ENCODE measurements at places on chromosomes 3 and 15.

- no peak for DNase-seq
Observed at GRCh38 chr3:42117175-42118008, 26.2 kb downstream of the TRAK1 start.

GRCh38 chr3:172332256-172333041, 115.8 kb downstream of the GHSR start:
- peak; percentile 3 for DNase-seq

- no peak for DNase-seq
Observed at GRCh38 chr3:66021731-66022131, 17.0 kb downstream of the MAGI1 start.

GRCh38 chr15:77552066-77552465, 80.6 kb downstream of the LINGO1 start:
- DNase-seq: no peak

DNA sequence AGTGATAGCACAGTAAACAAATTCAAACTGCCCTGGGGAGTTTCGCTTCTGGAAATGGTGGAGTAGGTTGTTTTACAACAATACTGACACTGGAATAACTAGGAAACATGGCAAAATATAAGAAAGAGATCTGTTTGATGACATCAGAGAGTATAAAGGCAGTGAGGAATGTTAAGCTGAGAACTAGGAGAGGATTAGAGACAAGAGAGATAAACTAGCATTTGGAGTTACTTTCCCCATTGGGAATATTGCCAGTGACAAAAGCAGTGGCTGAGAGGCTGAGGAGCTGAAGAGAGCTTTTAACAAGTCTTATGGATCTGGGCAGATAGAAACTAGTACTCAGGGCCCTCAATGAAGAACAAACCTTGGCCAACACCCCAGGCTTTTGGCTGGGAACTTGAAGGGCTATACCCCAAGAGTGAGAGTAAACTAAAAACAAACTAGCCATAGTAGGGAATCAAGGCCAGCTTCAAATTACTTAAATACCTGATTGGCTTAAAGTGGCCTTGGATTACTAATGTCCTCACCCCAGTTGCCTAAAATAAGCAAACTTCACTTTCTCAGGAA, 280.4 kb downstream of the KLF13 start:
- DNase-seq: no peak

GRCh38 chr3:58004973-58005372, 3.2 kb upstream of the FLNB start:
- DNase-seq: no peak

DNA sequence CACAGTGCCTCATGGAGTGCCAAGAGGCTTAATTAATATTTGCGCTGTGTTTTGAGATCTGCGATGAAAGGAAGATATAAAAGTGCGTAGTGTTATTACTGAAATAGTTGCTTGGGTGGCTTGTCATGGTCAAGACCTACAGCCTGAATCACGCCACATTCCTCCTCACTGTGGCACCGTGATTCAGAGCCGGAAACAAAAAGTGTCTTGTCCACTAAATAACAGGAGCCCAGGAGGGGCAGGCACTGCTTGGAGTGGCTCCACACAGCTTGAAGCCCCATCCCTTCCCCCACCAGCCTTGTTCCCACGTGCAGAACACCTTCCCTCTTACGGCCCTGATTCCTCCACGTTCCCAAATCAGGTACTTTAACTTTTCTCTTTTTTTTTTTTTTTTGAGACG, 1.2 kb upstream of the LRRC15 start:
- DNase-seq: no peak

DNA sequence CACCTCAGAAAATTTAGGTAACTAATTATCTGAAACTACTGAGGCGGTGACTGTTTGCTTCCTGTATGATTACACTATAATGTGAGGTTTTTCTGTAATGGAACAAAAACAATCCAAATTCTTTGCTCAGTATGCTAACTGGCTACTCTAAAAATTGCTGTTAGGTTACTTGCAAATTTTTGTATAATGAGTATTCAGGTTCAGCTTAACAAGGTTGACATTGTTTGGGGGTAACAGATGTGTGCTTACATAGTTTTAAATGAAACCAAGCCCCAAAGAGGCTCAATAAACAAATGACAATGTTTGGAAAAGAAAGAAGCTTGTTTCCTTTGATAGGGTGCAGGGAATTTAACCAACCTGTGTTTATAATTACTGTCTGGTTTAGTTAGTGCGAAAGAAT, 414.5 kb upstream of the MDFIC2 start:
- DNase-seq: no peak

DNA sequence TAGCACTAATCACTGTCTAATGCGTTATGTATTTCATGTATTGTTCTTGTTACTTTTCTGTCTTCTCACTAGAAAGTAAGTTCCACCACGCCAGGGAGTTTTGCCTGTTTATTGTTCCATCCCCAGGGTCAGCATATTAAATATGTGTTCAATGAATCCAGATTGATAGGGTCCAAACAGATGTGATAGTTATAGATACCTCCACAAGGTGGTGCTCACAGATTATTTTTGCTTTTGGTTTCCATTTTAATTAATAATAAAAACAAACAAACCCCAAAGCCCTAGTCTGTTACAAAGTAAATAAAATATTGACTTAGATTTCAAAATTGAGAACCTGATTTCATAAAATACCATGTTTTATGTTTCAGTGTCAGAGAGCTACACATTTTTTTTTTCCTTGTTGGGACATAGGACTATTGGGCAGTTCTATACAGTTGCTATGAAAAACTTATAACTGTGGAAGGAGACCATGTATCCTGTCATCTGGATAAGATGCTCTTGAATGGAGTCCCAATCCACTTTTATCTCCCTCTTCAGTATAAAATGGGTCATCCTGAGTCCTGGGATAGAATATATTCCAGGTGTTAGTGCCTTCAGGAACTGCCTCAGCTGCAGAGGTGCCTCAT, 12.4 kb downstream of the OTOL1 start:
- no peak for DNase-seq

GRCh38 chr3:102124704-102125103, 275.4 kb downstream of the NFKBIZ start:
- no peak for DNase-seq

GRCh38 chr3:10929978-10930665, 62.4 kb upstream of the SLC6A1 start:
- DNase-seq: no peak

DNA sequence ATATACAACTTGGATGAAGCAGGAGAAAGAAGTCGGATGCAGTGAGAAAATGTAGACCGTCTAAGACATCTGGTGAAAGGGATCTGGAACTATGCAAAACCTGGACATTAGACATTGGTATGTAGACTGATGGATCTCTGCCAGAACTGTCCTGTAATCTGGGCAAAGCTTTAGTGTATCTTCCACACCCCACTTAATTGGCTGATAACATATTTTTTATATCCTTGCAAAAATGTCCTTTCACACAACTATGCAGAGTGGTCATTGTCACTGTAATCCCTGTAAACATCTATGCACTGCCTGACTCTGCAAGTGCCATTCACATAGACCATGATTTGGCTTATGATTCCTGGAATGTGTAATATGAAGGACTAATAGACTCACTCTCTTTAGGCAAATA, 163.1 kb downstream of the TUSC7 start:
- no peak for DNase-seq

DNA sequence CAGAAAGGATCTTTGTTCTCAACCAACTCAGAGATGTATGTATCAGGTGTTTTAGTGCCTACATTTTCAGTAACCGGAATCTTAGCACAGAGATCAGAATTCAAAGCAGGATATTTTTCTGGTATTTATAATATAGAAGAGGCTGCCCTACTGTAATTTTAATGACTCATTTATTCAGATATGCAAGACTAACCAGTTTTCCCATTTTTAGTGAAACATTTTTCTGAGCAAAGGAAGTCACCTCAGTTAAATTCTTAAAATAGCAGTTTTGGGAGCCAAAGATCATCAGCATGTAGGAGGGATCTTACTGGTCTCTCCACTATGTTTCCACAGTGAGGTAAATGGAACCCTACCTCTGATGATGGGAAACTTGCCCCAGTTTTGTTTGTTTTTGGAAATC, 42.0 kb downstream of the SRP14 start:
- DNase-seq: no peak

DNA sequence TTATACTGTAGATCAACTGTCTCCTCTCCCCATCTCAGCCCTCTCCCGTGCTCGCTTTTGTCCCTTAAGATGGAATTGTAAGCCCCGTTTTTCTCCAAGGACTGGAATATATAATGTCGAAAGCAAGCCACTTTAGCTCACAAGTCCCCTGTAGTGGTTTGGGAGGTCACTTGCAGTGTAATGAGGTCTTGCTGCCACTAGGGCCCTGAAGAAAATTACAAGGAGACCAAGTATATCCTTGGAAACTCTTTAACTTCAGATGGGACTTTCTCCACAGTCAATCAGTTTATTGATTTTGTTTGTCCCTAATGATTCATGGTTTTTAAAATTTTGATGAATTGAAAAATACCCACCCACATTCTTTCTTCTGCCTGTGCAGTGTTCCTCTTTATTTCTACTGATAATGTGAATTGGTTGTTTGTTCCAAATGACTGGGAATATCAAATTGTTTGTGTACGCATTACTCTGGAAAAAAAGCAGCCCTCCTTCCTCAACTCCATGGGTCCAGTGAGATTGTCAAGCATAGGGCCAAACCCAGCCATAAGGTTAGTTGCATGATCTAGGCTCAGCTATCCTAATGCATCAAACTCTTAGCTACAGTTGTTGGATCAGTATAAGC, 294.8 kb downstream of the MCTP2 start:
- DNase-seq: no peak

DNA sequence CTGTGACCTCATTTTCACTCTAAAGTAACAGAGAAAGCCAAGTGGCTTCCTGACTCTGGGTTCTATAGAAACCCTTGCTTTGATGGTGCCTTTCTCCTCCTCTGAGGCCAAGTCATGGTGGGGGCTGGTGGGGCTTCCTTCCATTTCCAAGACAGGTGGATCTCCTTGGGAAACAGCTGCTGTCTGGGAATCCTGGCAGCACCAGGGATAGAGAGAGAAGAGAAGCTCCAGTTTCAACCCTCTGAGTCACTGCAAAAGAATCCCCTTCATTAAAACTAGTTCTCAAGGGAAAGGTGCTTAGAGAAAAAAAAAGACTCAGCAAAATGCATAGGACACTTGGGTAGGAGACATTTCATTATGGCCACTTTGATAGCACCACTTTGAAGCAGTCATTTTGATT, 614.4 kb downstream of the FHIT start:
- no peak for DNase-seq

GRCh38 chr3:138078901-138079344, 36.5 kb downstream of the DZIP1L start:
- no peak for DNase-seq
